ENCODE measurements at places on chromosomes 5 and 9.

DNA sequence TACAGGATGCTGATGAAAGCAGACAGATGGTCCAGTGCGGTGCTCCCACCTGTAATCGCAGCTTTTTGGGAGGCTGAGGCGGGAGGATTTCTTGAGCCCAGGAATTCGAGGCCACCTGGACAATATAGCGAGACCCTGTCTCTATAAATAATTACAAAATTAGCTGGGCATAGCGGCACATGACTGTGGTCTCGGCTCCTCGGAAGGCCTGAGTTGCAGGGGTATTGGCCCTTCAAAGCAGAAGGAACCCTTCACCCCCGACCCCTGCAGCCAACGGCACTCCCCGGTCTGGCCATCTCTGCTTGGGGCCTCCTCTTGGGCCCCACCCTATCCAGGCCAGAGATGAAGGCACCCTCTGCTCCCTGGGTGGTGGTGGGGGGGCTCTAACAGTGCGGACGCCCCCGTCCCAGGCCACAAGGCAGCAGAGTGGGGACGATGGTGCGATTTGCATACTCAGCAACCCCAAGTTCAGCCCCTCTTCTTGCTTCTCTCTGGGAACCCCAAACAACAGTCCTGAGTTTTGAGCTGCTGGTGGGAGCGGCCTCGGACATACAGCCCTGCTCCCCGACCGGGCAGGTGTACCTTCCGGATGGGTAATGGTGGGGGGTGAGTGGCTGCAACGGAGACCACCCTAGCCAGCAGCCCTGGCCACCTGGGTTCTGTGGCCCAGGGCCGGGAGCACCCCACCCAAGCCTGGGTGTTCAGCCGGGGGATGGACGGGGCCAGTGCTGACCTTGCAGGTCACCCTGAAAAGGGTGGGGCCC lies 50.7 kb downstream of the NACC2 start:
- DNase-seq: no peak

DNA sequence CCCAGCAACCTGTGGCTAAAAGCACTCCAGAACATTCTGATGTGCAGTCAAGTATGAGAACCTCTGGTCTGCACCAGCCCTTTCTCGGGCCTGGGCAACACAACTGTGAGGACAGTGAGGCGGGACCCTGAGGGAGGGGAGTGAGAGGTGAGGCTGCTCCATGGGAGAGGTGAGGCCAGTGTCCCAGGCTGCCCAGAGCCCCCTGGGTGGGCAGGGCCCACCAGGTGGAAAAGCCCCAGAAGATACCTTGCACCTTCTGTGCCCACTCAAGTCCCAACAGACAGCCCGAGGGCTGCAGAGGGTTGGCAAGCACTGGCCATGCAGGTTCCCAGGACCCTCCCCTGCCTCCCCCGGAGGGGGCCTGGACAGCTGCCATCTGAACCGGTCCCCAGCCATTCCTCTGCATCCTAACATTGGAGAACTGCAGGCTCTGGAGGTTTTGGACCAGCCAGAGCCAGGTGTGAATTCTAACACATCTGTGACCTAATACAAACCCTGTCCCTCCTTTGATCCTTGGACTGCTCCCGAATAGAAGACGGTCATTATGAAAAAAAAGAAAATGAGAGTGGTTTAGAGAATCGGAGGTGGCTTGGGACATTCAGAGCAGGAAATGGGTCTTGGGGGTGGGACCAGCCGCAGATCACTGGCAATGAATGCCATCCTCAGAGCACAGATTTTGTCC lies 57.0 kb downstream of the DUSP1 start:
- DNase-seq: no peak

DNA sequence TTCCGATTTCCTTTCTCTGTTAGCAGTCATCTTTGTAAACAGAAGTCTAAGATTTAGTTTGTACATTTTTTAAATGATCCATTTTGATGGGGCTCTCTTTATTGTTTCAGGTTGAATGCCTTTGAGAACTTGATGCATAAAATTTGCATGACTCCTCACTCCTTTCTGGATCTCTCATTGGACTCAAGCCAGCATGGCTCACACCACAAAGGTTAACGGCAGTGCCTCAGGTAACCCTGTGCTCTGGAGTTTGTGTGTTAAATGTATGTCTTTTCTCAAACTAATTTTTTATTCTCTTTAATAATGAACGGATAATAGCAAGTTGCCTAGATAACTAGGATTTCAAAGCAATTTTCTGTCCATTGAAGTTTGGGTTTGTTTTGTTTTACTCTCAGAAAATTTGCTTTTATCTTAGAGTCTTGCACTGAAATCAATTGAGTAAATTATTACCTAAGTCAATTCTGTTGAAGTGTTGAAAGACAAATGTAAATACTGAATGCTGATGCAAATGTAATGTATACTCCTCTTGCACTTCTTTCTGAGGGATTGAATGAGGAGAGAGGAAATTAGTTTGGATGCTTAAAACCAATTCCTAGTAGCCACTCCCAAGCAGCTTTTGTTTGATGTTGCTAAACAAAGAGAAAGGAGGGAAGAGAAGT lies 164.6 kb upstream of the DMRT1 start:
- no peak for DNase-seq

GRCh38 chr9:98057138-98057799 lies 737 bp downstream of the NANS start:
- DNase-seq: no peak

DNA sequence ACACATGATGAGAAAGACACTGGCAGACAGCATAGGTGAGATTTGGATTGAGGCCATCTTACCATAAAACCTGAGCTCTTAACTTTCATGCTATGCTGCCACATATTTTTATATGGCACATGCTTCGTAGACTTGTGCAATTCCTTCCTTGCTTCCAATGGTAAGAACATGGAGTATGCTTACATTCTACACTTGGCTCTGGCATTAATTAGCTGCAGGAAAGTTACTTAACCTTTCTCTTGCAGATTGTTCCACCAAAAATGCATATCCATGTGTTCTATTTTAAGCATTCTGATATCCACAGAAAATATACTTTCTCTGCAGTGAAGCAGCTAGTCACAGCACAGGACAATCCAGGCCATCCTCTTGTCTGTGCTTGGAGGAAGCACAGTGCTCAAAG lies 119.4 kb downstream of the MPDZ start:
- DNase-seq: no peak

- no peak for DNase-seq
Observed at GRCh38 chr9:27385606-27386322, 88.8 kb upstream of the EQTN start.

DNA sequence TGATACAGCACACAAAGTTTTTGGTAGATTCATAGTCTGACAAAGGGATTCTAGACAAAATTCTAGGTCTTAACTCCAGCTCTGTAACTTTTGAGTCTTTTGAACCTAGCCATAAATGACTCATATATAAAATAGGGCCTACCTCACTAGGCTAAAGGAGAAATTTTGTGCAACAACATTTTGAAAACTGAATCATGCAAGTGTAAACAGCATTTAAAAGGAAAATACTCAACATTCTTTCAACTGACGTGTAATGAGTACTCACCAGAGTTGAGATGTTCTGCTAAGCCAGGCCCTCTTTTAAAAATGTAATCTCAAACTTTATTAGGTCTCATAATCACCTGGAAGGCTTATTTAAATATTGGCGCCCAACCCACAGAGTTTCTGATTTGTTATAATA lies 113.2 kb downstream of the STK32A start:
- DNase-seq: no peak

DNA sequence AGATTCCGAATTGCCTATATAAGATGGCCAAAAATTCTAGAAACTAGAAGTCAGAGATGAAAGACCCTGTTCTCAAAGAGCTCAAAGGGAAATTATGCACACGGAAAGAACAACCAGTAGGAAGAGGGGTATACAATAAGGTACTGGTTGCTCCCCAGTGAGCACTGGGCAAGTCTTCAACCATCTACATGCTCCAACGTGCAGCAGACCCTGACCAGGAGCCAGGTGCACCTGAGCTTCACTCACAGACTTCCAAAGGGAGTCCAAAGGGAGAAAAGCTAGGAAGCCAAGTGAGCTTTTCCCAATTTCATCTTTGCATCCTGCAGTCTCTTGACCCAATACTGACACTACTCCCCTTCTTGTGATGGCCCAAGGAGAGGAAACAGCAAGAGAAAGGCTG lies 3.9 kb downstream of the REEP5 start:
- DNase-seq: no peak

DNA sequence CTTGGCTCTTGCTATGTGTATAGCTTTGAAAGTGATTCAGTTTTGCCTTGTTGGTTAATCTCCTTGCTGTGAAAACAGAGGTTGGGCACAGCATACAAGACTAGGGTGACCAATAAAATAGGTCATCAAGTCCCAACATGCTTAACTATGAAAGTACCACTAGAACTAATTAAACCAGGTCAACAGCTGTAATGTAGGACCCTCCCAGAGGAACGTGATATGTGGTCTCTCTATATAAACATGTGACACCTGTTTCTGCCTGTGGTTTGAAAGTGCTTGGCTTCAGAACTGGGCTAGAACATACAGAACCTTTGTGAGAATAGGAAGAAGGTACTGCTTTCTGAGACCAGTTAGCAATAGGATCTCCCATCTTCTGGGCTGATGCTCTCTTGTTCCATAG lies 297.1 kb downstream of the FBXL7 start:
- DNase-seq: no peak

DNA sequence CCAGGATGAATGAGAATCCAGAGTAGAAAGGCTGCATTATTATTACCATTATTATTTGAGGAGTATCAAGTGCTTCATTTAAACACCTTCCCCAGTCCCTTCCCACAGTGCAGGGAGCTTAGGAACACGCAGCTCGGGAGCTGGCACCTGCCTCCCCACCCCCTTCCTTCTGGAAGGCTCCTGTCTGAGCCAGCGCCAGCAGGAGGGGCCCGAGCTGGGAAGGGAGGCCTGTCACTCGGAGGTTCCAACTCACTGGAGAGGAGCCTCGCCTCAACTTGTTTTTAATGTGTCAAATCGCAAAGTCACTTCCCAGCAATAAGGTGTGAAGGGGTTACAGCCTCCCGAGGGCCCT lies 156.4 kb upstream of the IRX4 start:
- DNase-seq: no peak

DNA sequence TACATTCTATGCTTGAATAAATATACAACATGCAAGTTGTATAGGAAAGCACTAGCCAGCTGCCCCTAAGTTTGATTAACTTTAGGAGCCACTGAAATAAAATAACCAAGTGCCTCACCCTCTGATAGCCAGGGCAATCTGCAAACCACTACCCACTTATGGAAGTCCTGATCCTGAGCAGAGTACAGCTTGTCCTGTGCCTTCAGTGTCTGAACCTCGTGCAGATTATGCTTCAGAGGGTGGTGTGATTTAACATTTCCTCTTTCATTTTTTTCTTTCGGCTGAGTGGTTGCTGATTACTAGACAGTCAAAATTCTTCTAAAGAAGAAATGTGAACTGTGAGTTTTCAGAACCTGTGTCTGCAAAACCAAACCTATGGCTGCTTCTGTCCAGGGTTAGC lies 327.7 kb downstream of the PIK3R1 start:
- DNase-seq: no peak

DNA sequence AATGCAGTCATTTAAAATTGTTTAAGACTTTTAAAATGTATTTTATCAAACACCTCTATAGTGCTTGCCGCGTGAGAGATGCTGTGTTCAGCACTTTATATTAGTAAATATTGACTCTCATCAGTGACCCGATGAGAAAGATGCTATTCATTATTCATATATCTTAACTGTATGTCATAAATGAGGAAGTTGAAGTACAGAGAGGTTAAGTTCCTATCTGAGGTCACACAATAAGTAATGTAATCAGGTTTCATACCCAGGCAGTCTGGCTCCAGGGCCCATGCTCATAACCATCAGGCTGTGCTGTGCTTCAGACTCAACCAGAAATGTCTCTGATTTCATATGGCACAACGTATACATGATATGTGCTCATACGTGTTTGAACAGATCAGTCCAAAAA lies 119.0 kb downstream of the SV2C start:
- no peak for DNase-seq

- DNase-seq: no peak
Observed at GRCh38 chr5:172525996-172526360, 71.7 kb upstream of the SH3PXD2B start.

DNA sequence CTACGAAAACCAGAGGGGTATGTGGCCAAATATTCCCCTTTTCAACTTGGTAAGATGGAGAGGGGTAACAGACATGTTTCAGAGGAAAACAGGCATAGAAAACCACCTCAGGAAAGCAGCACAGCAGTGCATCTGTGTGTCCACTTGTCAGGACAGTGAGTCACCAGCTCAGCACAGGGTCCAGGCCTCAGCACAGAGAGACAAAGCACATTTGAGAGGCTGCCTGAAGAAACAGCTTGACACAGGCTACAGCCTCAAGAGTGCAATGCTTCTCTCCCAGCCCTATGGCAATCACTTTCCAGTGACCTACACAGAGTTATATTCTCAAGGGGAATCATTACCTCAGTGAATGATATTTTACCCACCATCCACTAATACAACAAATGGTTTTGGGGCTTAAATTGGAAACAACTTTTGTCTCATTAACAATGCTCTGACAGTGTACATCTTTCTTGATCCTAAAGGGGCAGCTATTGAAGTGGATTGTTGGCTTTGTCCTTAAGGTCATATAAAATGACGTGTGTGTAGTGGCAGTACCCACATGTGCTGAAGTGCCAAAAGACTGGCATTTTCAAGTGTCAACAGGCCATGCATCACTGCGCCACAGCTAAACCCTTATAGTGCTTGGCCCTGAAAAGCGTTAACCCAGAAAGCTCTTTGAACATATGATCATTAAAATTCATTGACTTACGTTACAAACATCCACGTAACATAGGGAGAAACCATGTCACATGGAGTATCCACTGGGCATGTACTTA lies 46.4 kb downstream of the ERMP1 start:
- DNase-seq: no peak

GRCh38 chr5:16550316-16550952 lies 66.4 kb downstream of the RETREG1 start:
- DNase-seq: peak; percentile 29

- peak; percentile 12 for DNase-seq
Observed at GRCh38 chr5:162209005-162209605, 141.5 kb downstream of the GABRG2 start.

DNA sequence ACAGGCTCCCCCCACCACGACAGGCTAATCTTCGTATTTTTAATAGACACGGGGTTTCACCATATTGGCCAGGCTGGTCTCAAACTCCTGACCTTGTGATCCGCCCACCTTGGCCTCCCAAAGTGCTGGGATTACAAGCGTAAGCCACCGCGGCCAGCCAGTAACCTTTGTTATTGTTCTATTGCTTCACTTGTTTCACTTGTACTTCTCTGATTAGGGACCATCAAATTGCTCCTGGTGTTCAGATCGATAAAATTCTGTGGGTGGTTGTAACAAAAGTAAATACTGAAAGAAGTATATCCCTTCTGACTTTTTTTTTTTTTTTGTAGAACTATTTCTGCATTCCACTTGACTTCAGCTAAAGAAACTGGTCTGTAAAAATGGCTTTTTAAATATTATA lies 445.5 kb upstream of the CDH10 start:
- DNase-seq: no peak

DNA sequence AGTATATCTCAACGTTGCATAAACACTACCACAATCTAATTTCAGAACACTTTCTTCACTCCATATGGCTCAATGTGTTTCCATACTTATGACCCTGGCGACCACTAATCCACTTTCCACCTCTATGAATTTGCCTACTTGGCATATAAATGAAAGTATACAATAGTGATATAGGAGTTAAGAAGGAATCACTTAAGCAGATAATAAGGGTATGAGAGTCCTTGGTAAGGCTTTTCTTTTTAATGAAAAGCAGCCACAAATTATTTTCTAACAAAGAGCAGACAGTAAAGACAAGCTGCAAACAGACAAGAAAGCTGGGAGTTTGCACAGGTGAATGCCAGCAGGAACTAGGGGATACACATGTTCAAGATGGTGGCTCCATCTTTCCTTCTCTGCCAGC lies 615.1 kb upstream of the NUDT12 start:
- DNase-seq: no peak
